Left lung (tissue), 14 donors: ENCODE measurements at places on chromosomes 11 and 22. TPM values are rescaled to one million over a fixed set of nuclear protein-coding genes. Genes with fewer than 3 reads are reported as not detected.
A peak's percentile ranks its signal among the peaks of the same experiment; 100 is the strongest.

- no peaks in the 10 kb centered on the region for H3K4me1 ChIP-seq
- H3K4me3 ChIP-seq: no peak overlapping the region
- no peak overlapping the region for H3K27ac ChIP-seq
- DNase-seq: no peak
- H3K27me3 ChIP-seq: no peaks in the 10 kb centered on the region
Measured at GRCh38 chr11:118682372-118682771, 2.9 kb upstream of the TREH start.

PHF21B gene
- total RNA-seq: 0.24 TPM

DNA sequence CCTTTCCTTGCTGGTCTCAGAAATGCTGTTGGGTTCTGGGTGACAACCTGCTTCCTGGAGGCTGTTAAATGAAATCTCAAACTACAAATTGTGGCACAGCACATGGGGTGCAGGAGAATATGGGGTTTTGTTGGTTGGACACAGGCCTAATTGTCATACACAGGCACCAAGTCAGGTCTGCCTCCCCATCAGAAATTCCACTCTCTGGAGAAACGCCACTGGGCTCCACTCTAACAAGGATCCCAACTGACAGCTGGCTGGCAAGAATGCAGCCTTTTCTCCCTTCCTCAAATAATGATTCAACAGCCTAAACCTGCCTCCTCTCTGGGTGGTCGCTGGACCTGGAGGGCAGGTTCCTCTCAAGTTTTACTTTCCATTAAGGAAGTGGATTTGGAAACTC is 177.8 kb upstream of the NARS2 start:
- no peak overlapping the region for H3K4me3 ChIP-seq
- DNase-seq: no peak
- no peaks in the 10 kb centered on the region for H3K27me3 ChIP-seq
- no peaks in the 10 kb centered on the region for H3K4me1 ChIP-seq
- H3K36me3 ChIP-seq: no peaks in the 10 kb centered on the region

DNA sequence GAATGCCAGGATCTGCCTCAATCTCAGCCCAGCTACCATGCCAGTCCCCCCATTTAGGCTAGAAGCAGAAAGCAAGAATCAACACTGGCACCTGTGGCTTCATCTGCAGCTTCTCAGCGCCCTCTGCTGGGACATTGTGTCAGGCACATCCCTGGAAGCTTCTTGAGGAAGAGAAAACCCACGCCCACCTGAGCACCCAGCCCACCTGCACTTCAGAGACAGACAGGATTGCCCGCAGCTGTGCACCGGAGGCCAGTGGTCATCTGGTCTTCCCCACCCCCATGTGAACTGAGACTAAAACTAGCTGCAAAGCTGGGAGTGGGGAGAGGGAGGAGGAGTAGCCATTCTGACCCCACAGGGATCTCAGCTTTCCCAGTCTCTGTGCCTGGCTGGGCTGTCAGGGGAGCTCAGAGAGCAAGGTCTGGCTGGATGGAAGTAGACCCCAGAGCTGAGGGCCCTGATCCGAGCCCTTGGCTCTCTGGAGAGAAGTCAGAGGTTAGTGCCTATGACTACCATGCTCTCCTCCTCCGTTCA is 66.8 kb downstream of the FEZ1 start:
- no peak overlapping the region for H3K27ac ChIP-seq
- H3K27me3 ChIP-seq: no peaks in the 10 kb centered on the region
- no peaks in the 10 kb centered on the region for H3K4me1 ChIP-seq
- no peak for DNase-seq
- no peak overlapping the region for H3K4me3 ChIP-seq

POU2F3 gene
- 3.1 TPM for total RNA-seq

GRCh38 chr11:110446061-110446460 is 16.3 kb downstream of the FDX1 start:
- no peak overlapping the region for H3K27ac ChIP-seq
- H3K27me3 ChIP-seq: no peaks in the 10 kb centered on the region
- DNase-seq: no peak
- H3K4me3 ChIP-seq: no peak overlapping the region
- H3K36me3 ChIP-seq: no peaks in the 10 kb centered on the region
- no peaks in the 10 kb centered on the region for H3K4me1 ChIP-seq

TIMP3 gene
- total RNA-seq: 277 TPM

ELP4 gene
- total RNA-seq: 17.2 TPM

DNA sequence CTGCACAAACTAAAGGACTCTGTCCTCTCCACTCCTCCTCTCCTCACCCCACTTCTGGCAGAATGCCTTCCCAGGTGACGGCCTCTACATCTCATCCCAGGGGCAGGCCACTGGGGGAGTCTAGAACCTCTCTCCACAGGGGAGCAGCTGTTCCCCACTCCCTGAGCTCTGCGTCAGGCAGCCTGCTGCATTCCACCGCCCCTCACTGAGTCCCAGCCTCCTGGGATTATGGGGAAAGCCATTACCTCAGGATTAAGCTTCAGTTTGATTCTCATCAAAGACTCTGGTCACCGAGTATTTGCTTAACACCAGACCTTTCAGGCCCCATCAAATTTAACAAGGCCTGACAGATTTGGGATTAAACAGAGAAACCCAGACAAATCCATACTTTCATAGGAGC is 405.9 kb downstream of the NXPE2 start:
- no peak overlapping the region for H3K27ac ChIP-seq
- no peak for DNase-seq
- H3K4me1 ChIP-seq: no peaks in the 10 kb centered on the region
- no peaks in the 10 kb centered on the region for H3K36me3 ChIP-seq

ACTN3 gene
- total RNA-seq: not detected

ZNF202 gene
- 10.0 TPM for total RNA-seq

- H3K4me3 ChIP-seq: no peak overlapping the region
- no peak overlapping the region for H3K27ac ChIP-seq
- peak; percentile 76 for DNase-seq
- peaks cover 79% of the 10 kb centered on the region for H3K36me3 ChIP-seq
Measured at GRCh38 chr11:67432655-67433349, 4.5 kb downstream of the RPS6KB2 start.

VPREB3 gene
- total RNA-seq: not detected

- H3K4me1 ChIP-seq: no peaks in the 10 kb centered on the region
- no peaks in the 10 kb centered on the region for H3K36me3 ChIP-seq
- H3K4me3 ChIP-seq: no peak overlapping the region
- DNase-seq: no peak
- H3K27me3 ChIP-seq: no peaks in the 10 kb centered on the region
Measured at GRCh38 chr11:134438542-134439537, 26.8 kb upstream of the B3GAT1 start.

- no peaks in the 10 kb centered on the region for H3K27me3 ChIP-seq
- no peak for DNase-seq
- peaks cover 19% of the 10 kb centered on the region for H3K4me1 ChIP-seq
- H3K27ac ChIP-seq: no peak overlapping the region
Measured at GRCh38 chr11:130165601-130166456, 6.2 kb downstream of the ST14 start.

C11orf65 gene
- total RNA-seq: 0.64 TPM

DNA sequence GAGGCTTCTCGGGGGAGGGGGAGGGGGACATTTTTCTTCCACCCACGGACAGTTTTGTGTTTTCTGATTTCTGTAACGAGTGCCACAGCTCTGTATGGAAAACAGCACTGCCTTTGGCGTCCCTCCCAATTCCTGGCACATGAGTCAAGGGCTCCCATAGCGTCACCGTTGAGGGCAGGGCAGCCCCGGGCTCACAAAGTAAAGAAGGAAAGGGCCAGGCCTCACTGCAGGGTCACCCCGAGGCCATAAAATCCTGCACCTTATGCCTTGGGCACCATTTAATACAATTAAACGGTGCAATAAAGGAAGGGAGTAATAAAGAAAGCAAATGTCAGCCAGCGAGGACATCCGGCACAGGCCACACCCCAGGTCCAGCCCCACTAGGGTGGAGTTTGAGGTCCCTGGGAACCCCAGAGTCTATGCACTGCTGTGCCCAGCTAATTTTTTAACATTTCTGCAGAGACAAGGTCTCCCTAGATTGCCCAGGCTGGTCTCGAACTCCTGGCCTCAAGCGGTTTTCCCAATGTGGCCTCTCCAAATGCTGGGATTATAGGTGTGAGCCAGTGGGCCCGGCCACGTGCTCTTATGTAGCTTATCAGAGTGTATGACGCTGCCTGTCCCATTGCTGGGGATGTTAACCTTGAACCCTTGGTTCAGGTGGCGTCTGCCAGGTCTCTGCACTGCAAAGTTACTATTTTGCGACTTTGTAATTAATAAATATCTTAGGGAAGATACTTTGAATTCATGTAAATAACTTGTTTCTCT is 13.6 kb upstream of the MUC2 start:
- no peaks in the 10 kb centered on the region for H3K4me1 ChIP-seq
- DNase-seq: no peak
- H3K36me3 ChIP-seq: no peaks in the 10 kb centered on the region
- peaks cover 9% of the 10 kb centered on the region for H3K27me3 ChIP-seq
- no peak overlapping the region for H3K4me3 ChIP-seq
- H3K27ac ChIP-seq: no peak overlapping the region

DBX1 gene
- not detected for total RNA-seq

DNA sequence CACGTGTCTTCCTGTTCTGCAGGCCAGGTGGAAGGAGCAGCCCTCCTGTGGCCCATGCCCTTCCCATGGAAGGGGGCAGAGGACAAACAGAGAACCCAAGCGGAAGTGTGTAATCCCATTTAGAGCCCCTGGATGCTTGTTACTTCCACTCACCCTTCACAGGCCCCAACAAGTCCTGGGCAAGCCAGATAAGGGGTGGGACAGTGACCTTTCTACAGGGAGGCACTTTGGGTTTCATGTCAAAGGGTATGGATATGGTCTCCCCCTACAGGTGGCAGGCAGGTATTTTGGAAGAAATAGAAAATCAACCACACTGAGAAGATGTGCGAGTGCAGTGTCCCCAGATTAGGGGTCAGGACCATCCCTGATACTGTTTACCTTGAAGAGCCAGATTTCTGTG is 11.4 kb downstream of the MPEG1 start:
- H3K4me3 ChIP-seq: no peak overlapping the region
- DNase-seq: no peak
- no peaks in the 10 kb centered on the region for H3K27me3 ChIP-seq
- no peak overlapping the region for H3K27ac ChIP-seq

GRCh38 chr11:106986261-106986660 is 32.0 kb downstream of the GUCY1A2 start:
- no peaks in the 10 kb centered on the region for H3K27me3 ChIP-seq
- no peaks in the 10 kb centered on the region for H3K4me1 ChIP-seq
- no peak overlapping the region for H3K4me3 ChIP-seq
- no peak for DNase-seq

GRCh38 chr11:74679513-74679865 is 51.7 kb downstream of the CHRDL2 start:
- H3K4me1 ChIP-seq: no peaks in the 10 kb centered on the region
- no peaks in the 10 kb centered on the region for H3K36me3 ChIP-seq
- no peak for DNase-seq
- peaks cover 20% of the 10 kb centered on the region for H3K27me3 ChIP-seq
- H3K27ac ChIP-seq: no peak overlapping the region

- no peaks in the 10 kb centered on the region for H3K27me3 ChIP-seq
- H3K4me3 ChIP-seq: peak overlapping the region; percentile 58
- peaks cover 25% of the 10 kb centered on the region for H3K4me1 ChIP-seq
- DNase-seq: peak; percentile 41
Measured at GRCh38 chr22:46044621-46045458, 67.9 kb upstream of the WNT7B start.

KRTAP5-11 gene
- total RNA-seq: not detected

DNA sequence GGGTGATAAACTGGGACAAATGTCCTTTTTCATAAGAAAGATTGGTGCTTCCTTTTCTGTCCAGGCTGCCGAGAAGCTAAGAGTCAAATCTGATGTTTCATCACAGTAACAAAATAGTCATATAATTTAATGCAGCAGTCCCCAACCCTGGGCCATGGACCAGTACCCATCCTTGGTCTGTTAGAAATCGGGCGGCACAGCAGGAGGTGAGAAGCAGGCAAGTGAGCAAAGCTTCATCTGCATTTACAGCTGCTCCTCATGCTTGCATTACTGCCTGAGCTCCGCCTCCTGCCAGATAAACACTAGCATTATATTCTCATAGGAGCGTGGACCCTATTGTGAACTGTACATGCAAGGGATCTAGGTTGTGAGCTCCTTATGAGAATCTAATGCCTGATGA is 26.2 kb downstream of the PRR14L start:
- no peaks in the 10 kb centered on the region for H3K4me1 ChIP-seq
- H3K27me3 ChIP-seq: no peaks in the 10 kb centered on the region
- H3K27ac ChIP-seq: no peak overlapping the region
- no peak for DNase-seq
- H3K4me3 ChIP-seq: no peak overlapping the region
- peaks cover 81% of the 10 kb centered on the region for H3K36me3 ChIP-seq

- no peak for DNase-seq
- no peaks in the 10 kb centered on the region for H3K36me3 ChIP-seq
Measured at GRCh38 chr11:118004543-118005223, 18.5 kb downstream of the IL10RA start.

DNA sequence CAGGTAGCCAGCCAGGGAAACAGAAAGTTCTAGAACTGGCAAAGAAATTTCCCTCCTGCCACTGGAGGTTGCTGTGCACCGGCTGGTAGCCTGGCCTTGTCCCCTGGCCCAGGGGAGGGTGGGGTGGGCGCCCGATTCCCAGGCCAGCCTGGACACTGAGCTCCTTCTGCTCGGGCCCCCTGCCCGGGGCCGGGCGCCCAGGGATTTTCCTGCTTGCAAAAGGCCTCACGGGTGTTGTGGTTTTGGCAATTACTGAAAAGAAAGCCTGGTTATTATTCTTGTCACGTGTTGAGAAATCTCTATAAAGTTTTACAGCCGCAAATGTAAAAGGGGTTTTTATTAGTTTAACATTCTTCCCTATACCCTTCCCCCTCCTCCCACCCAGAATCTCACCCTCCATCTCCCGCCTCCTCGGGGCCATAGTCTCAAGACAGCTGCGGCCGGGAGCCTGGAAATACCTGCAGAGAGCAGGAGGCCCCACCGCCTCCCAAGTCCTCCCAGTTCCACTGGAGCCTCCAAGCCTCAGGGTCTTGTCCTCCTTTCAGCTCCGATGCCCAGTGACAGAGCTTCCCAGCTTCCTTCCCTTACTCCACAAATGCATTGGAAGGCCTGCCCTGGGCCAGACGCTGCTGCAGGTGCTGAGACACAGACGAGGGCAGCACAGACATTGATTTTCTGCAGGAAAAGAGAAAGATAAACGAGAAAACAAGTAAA is 1515.6 kb downstream of the TBC1D22A start:
- no peak overlapping the region for H3K4me3 ChIP-seq
- no peak overlapping the region for H3K27ac ChIP-seq
- no peaks in the 10 kb centered on the region for H3K27me3 ChIP-seq
- H3K36me3 ChIP-seq: no peaks in the 10 kb centered on the region

DNA sequence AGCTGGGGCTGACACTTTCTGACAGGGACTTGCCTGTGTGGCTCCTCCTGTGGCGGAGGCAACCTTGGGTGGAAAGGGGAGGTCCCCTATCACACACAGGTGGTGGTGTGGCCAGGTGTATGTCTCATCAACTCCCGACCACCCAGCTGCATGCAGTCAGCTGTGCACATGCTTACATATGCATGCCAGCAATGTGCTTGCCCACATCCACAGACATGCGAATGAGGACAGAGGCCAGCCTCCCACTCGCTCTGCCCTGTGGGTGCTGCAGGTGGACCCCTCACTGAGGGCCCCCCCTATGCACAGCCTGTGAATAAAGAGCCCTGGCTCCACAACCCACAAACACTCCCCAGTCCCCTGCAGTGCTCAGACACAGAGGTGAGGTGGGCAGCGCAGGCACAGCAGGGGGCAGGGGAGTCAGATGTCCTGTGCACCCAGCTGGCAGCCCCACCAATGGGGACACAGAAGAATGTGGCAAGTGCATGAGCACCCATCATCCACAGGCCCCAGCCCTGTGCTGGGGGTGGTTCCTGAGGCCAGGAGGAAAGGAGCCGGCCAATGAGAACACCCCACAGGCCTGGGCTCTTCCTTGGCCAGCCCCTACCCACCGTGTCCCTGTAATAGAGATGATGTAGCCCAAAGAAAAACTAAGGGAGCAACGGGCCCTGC is 9.5 kb downstream of the GNB1L start:
- H3K27me3 ChIP-seq: no peaks in the 10 kb centered on the region
- peaks cover 30% of the 10 kb centered on the region for H3K4me1 ChIP-seq
- H3K27ac ChIP-seq: peak overlapping the region; percentile 70
- H3K4me3 ChIP-seq: no peak overlapping the region

DSCAML1 gene
- total RNA-seq: 0.35 TPM
